ENCODE measurements at places on chromosomes 11 and 22.
A peak's percentile ranks its signal among the peaks of the same experiment; 100 is the strongest.

- peak; percentile 56 for DNase-seq
Observed at GRCh38 chr11:36296884-36297543, 926 bp downstream of the PRR5L start.

DNA sequence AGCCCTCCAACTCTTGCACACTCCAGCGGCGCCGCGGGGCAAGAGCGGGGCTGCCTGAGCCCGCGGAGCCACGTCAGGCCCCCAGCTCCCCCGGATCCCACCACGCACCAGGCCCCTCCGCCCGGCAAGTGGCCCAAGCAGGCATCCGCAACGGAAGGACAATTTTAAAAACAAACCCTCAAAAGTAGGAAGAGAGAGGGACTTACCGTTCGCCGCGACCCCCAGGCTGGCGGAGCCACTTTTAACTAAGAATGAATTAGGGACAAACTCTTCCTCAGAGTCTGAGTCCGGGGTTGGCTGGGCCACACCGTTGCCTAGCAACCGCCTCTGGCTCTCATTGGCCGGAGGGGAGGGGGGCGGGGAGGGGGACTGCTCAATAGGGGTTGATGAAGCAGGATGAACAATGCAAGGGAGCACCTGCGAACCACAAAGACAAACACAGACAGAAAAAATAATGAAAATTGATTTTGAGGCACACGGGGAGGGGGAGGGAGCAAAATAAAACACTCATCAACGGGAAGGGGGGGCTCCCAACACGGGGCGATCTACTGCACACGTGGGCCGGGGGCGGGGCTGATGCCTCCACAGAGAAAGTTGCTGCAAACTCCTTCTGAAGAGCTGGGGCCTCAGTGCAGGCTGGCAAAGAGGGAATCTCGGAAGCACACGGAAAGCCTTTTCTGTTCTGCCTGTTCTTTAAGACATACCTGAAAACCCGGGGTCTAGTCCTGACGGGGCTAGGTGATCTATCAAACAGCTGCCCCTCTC, 387.5 kb upstream of the NARS2 start:
- no peak for DNase-seq

- DNase-seq = no peak
Observed at GRCh38 chr11:64241491-64242374, 838 bp downstream of the FKBP2 start.

GRCh38 chr11:116981266-116981885, 116.9 kb downstream of the SIK3 start:
- peak; percentile 81 for DNase-seq

DNA sequence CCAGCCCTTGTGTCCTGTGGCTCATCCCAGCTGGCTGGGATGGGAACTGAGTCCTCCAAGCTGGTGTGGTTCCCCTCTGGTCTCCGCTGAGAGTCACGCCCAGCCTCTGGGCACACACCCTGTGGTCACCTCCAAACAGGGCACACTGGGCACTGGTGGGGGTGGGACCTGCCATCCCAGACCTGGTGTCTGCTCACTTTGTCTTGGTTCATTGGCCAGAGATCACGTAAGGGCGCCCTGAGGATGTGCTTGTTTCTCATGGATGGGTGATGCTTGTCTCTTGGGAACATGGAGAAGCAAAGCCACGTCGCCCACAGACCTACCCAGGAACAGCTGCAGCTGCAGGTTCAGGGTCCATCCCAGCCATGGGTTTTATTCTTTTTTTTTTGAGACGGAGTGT, 43.1 kb downstream of the LRP5 start:
- DNase-seq = no peak

- DNase-seq = peak; percentile 66
Observed at GRCh38 chr11:117824571-117825537, at the start of gene FXYD2. TSS of gene FXYD2 (minus strand) at chr11:117824744. CDS start at chr11:117824678, 66 bp downstream.

- DNase-seq = peak; percentile 95
Observed at GRCh38 chr11:74754507-74755252, 6.0 kb downstream of the RNF169 start.

DNA sequence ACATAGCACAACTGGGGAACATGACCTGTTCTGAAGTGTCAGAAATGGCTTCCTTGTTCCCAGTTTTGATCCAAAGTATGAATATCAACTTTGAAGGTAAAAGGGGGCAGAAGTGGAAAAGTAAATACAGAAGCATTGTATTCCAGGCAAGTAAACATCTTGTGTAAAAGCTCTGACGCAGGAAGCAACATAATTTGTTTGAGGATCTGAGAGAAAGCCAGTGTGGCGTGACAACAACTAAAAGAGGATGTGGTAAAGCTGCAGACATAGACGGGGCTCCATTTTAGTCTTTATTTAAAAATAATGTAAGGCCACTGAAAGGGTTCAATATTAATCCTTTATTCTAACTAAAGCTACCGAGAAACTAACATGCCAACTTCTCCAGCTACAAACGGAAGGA, 310.2 kb downstream of the DLG2 start:
- peak; percentile 39 for DNase-seq

GRCh38 chr11:129119036-129119435, 73.1 kb downstream of the ARHGAP32 start:
- DNase-seq = no peak

- no peak for DNase-seq
Observed at GRCh38 chr11:1472180-1473005, 14.2 kb downstream of the MOB2 start.

Data from inflammatory macrophage treated with lipopolysaccharide for 1 hour (primary cell).